ENCODE measurements at places on chromosomes 2 and 18.

- peak; percentile 88 for ATAC-seq
Measured at GRCh38 chr2:102082571-102083392, 59.8 kb upstream of the IL1R1 start.

DNA sequence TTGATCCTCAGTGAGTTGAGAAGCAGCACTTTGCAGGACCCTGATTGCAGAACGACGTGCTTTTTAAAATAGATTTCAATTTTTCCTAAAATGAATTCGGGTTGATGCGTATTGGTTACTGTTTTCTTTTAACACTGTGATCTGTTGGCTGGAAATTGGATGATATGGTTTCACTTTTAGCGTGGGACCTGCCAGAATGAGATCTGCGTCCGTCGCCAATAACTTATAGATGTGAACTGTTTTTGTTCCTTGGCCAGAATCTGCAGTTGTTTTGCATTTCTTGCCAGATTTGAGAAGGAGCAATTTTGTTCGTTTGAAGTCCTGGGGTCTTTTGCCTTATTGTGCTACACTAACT lies 703 bp downstream of the UGGT1 start:
- no peak for ATAC-seq

GRCh38 chr2:128166746-128167353 lies 75.8 kb downstream of the UGGT1 start:
- ATAC-seq, result no peak

- ATAC-seq, result no peak
Measured at GRCh38 chr2:31688282-31688681, 107.5 kb upstream of the SRD5A2 start.

DNA sequence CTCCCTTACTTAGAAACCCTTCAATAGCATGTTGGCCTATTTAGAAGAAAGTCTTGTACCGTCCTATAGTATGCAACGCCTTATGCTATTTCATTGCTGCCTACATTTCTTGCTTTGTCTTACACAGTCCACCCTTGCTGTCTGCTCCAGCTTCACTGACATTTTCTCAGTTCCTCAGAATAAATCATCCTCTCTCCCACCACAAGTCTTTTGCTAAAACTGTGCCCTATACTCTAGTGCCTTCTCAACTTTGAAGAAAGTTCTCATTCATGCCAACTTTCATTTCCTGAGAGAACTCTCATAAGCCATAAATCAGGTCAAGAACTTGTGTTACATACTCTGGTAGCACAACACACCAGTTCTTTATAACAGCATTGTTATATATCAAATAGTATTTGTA lies 54.3 kb upstream of the COL3A1 start:
- ATAC-seq, result no peak

- ATAC-seq, result peak; percentile 82
Measured at GRCh38 chr18:49561289-49562193, at the start of gene LIPG. Gene LIPG, plus strand, starts transcription at chr18:49562057. Its CDS starts 252 bp downstream, at chr18:49562309.

GRCh38 chr18:47526147-47526546 lies 274.7 kb upstream of the SKOR2 start:
- no peak for ATAC-seq

DNA sequence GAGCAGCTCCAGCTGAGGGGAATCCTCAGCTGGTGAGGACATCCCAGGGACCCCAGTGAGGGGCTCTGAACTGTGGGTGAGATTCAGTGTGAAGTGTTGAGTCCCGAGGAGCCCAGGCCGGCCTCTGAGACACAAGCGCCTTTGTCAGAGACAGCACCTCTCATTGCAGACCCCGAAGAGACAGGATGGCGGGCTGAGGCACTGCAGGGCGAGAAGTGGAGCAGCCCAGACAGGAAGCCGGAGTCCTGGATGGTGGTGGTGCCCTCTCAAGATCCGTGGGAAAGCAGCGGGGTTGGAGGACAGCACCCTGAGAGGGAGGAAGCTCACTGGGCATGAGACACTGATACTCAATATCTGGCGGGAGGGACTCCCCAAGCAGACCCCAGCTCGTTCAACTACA lies 49.1 kb upstream of the ID2 start:
- no peak for ATAC-seq

DNA sequence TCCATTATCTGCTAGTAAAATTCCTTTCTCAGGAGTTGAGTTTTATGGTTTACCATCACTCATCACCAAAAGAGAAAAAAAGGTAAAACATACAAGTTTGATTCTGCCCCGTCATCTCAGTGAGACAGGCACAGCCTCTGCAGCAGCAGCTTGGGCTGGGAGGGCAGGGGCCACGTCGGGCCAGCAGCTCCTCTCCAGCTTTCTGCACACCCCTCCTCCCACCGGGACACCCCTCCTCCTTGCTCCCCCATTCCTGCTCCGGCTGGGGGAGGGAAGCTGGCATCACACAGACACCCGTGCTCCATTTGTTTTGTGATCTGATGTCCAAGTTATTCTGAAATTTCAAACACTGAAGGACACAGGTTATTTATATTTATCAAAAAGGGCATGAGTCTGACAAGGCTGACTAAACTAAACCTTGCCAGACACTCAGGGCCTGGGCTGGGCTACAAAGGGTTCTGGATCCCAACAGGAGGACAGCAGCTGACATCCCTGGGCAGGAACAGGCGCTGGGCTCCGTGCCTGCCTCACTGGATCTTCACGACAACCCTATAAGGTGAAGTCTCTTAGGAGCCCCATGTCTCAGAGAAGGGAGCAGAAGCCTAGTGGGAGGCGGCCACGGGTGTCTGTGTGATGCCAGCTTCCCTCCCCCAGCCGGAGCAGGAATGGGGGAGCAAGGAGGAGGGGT lies 71.4 kb downstream of the HDAC4 start:
- ATAC-seq, result no peak

GRCh38 chr18:12408247-12408869 lies 629 bp downstream of the PRELID3A start:
- no peak for ATAC-seq

DNA sequence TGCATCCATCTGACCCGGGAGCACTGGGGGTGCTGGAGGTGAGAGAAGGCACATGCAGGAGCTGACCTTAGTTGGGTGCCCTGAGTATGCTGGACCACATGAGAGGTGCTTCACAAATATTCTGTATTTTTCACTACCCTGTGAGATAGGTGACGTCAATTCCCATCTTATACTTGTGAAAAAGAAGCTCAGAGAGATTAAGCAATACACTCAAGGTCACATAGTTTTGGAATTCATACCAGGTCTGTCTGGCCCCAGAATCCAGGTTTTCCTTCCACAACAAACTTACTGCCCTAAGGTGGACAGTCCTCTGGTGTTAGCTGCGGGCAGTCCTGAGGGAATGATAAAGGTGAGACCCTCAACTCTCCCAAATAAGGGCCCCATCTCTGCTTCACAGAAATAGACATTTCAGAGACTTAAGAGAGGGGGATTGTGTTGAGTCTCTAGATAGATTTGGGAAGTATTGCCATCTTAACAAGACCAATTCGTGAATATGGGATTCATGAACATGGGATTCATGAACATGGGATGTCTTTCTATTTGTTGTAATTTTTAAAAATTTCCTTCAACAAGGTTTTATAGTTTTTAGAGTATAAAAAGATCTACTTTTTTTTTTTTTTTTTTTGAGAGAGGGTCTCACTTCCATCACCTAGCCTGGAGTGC lies 64.0 kb upstream of the SMAD7 start:
- no peak for ATAC-seq

DNA sequence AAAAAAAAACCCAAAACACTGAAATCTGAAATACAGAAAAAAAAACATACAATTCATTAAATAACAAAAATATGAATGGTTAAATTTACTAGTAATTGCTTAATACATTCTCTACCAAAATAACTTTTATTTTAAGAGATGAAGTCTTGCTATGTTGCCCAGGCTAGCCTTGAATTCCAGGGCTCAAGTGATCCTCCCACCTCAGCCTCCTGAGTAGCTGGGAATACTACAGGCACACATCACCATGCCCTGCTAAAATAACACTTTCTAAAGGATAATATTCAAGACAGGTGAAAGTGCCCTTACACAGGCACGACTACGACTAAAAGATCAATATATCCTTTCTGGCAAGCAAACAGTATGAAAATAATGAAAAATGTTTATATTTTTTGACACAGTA lies 9.5 kb downstream of the USP34 start:
- ATAC-seq, result no peak

DNA sequence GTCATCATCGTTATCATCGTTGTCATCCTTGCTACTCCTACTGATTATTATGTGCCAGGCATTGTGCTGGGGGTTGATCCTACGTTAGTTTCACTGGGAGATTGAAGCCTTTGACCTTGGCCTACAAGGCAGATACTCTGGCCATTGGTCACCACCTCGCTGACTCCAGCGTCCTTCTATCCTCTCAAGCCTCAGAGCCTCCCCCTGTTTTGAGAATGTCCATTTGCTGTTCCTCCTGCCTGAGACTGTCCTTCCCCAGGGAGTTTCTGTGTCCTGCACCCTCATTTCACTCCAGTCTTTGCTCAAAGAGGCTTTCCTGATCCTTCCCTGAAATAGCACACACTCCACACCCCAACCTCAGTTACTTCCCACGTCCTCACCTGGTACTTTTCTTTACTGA lies 57.8 kb downstream of the ACAA2 start:
- ATAC-seq, result no peak

DNA sequence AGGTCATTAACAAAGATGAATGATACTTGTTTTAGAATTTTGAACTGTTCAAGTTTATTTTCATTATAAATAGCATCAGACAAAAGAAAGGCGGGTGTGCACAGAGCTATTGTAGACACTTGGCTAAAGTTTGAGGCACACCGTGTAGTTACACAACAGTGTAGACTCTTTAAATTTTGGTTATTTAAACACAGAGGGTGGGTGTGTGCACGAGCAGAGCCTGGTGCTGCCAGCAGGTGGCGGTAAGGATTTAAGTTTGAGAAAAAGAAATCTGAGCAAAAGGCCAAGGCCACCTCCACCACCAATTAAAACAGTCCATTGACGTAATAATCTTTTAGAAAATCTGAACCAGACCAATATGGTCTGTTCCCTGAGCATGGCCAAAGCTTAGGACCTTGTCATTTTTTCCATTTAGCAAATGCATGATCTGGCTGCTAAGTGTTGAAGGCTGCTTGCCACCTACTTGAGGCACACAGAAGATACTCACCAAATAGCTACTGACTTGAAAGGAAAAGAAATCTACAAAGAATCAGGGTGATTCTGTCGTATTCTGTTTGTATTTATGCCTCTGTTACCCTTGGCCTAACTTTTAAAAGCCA lies 14.3 kb downstream of the COPS7B start:
- peak; percentile 49 for ATAC-seq

DNA sequence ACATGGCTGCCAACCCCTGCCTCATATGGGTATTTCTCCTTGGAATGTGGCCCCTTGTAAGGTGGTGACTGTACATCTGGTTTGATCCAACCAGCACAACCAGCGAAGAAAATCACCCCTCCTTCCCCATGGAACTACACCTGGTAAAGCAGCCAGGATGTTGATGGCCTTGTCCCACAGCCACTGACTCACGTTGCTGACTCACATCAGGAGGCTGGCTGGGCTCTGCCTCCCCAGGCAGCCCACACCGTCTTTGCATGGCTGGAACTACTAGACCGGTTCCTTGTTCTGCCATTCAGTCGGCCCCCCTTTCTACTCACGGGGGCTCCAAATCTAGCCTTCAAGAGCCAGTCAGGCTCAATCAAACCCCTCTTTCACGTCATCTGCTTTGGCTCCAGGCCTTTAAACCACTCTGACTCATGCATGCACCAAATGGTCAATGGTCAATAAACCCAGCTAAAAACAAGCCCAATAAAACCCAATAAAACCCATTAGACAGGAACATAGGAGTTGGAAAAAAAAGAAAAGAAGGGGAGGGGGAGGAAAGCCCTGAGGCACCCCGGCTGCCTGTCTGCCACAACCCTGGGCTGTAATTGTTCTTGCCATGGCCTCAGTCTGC lies 114.8 kb downstream of the PLB1 start:
- ATAC-seq, result peak; percentile 82

DNA sequence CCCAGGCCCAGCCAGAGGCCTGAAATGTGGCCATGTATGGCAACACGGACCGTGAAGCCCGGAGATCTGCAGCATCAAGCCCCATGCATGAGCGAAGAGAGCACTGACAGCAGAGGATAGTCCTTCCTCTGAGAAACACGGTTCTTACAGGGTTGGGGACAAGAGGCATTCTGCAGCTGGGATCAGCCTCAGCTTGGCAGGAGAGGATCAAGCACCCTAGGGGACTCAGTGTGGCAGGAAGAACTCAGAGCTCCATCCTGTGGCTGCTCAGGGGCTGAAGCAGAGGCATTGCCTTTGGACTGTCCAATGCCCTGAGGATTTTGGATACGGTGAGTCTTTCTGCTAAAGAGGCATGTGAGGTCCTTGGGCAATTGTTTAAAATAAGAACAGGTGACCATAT lies 368.7 kb downstream of the ZNF516 start:
- ATAC-seq, result no peak

- no peak for ATAC-seq
Measured at GRCh38 chr2:46382331-46383112, 85.3 kb downstream of the EPAS1 start.

DNA sequence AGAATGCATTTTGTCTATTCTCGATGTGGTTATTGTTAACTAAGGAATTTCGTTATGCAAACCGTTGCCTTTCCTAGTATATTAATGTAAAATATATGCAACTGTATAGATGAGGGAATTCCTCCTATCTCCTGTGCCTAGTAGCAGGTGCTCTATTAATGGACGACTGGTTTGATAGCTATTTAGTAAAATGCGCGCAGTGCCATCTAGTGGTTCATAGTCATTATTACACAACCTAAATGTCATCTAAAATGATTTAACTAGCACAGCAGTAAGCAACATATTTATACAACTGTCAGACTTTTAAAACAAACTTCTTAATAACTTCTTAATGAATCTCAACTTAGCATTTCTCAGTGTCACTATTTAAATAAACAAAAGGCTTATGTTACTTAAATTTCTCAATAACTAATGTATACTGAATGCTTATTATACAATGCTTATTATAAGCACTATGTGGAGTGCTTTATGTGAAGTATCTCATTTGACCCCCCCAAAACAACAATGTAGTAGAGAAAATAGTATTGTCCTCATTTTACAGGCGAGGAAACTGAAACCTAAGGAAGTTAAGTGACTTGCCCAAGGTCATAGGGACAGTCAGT lies 77.9 kb downstream of the DTNA start:
- ATAC-seq, result peak; percentile 45

DNA sequence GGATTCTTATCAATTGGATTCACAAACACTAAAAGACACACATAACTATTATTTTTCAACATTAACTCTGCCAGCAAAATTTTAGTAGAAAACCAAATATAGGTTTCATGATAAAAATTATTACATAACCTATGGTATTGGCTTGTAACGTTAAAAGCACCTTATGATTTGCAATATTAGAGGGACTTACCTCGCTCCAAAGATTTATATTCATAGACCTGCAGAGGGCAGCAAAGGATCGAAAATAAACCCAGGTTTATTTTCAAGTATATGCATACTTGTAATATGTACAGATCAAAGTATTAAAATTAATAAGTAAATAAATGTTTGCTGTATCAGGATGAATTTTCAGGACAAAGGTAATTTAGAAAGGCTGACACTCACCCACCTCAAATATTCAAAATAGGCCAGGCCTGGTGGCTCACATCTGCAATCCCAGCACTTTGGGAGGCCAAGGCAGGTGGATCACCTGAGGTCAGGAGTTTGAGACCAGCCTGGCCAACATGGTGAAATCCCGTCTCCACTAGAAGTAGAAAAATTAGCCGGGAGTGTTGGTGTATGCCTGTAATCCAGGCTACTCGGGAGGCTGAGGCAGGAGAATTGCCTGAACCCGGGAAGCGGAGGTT lies 45.3 kb downstream of the LRPPRC start:
- no peak for ATAC-seq

GRCh38 chr2:100560216-100560830 lies 2.5 kb upstream of the PDCL3 start:
- no peak for ATAC-seq
